Activated T-cell treated with anti-CD3 and anti-CD28 coated beads, Interleukin-2, amount 50 U/mL, for 4 hours (primary cell): ENCODE measurements at places on chromosomes 3 and 15. TPM values are rescaled to one million over a fixed set of nuclear protein-coding genes. Genes with fewer than 3 reads are reported as not detected.

The FMN1 gene
- 0.66 TPM for total RNA-seq

The DNAH12 gene
- 0.05 TPM for total RNA-seq

GRCh38 chr3:114154321-114154821 is 24.5 kb downstream of the DRD3 start:
- DNase-seq = no peak

GRCh38 chr3:141394560-141394959 is 26.3 kb downstream of the ZBTB38 start:
- DNase-seq = no peak

DNA sequence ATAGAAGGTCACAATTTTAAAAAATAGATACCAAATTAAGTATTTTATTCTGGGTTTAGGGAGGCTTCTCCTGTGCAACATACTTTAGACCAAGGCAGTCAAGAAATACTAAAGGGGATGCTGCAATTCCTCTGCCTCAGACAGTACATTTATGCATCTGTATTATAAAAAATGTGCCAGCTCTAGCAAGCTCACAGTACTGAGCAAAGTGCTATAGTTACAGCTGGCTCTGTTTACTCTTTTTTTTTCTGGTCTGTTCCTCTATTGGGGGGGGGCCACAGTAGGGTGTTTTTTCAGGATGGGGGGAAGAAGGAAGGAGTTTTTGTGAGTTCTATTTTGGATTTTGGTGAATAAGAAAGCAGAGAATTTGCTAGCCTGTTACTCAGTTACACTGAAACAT is 185.0 kb downstream of the TIGIT start:
- no peak for DNase-seq

DNA sequence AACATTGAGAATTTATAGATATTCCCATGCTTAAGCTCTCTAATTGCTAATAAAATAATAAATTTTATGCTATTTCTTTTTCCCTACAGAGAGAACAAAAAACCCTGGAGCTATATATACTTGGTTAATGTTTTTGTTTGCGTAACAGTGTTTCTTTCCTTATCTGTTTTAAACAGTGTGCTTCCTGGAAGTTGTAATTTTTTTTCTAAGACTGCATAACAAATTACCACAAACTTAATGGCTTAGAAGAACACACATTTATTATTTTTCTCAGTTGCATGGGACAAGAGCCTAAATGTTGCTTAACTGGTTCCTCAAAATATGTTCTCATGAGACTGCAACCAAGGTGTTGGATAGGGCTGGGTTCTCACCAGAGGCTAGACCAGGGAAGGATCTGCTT is 49.7 kb upstream of the DPH6 start:
- no peak for DNase-seq

DNA sequence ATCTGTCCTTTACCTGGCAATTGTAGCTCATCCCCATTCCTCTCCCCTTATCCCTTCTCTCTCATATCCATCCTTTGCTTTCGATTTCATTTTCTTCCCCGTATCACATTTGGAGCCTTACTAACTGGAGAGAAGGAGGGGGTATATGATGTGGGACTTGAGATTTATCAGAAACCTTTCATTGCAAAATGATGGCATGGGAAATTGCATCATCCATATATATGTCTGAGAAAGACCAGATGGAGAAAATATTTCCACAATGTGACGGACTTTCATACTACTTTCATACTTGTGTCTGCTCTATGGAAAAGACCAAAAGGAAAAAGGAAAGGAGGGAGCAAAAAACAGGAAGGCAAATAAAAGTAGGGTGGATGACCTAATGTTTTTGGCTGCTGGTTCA is 675.2 kb downstream of the AGBL1 start:
- no peak for DNase-seq

- DNase-seq = no peak
Measured at GRCh38 chr3:27628026-27628750, 93.9 kb downstream of the EOMES start.
